ENCODE measurements at places on chromosomes 7 and 10. TPM values are rescaled to one million over a fixed set of nuclear protein-coding genes. Genes with fewer than 3 reads are reported as not detected.

AKR1C8 gene
- not detected for total RNA-seq

TCAF2 gene
- total RNA-seq = 1.0 TPM

LBX1 gene
- total RNA-seq = not detected

MNX1 gene
- not detected for total RNA-seq

STAG3 gene
- total RNA-seq = 0.92 TPM

NKX2-3 gene
- not detected for total RNA-seq

DTX2 gene
- total RNA-seq = 24.5 TPM

EPHB6 gene
- 31.9 TPM for total RNA-seq

Data from ovary (tissue), 10 donors.